Daoy (cell line): ENCODE measurements at places on chromosomes 2 and 18.

- no peak for DNase-seq
These were observed 14.8 kb downstream of the SERPINE2 start for GRCh38 chr2:224024270-224024669.

GRCh38 chr2:162989507-162989906, 150.9 kb upstream of the KCNH7 start:
- no peak for DNase-seq

- DNase-seq = no peak
These were observed 863.3 kb downstream of the CNTNAP5 start for GRCh38 chr2:124888431-124888830.

DNA sequence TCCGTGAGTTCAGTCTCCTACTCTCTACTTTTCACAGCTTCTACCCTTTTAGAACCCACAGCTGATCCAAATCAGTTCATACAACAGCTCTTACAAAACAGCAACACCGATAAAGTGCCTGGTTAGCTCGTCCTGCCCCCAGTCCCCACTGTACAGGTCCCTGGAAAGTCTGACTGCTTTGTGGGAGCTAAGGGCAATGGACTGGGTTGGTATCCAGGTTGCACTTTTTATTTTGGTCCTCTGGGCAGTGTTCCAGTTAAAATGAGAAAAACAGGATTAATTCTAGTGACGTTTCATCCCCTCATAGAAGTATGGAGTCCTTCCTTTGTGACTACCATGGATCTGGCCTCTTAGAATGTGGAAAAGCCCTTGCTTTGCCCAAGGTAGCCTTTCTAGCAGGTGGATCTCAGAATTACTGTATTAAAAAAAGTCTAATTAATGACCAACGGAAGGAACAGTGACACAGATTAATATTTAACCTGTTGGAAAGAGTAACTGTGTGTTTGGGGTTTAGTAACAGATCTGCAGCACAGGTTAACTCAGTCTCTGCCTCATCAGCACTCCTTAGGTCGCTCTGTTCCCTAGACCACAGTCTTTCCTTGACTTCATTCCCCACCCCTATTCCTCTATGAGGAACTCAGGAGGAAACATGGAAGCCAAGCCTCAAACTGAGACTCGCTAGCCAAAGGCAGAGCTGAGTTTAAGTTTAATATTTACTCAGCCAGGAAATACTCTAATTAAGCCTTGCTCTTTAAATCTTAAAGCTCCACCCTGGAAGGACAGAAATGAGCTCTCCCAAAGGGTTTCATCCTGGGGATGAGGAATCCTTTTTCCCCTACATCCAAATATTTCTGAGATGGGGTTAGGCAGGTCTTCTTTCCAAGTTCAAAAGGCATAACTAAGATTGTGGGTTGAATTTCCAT, 52.8 kb upstream of the ITGA6 start:
- DNase-seq = no peak

GRCh38 chr2:206996556-206997065, 57.3 kb downstream of the CPO start:
- no peak for DNase-seq

DNA sequence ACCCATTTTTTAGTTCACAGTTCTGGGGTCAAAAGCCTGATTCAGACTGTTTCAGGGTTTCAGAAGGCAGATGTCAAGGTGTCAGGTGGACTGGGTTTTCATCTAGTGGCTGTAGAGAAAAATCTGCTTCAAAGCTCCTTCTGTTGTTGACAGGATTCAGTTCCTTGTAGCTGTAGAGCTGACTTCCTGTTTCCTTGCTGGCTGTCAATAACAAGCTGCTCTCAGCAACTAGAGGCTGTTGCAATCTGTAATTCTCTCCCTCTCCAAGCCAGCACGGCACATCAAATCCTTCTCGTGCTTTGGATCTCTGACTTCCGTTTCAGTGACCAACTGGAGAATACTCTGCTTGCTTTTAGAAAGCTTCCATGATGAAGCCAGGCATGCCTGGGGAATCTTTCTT, 179.4 kb downstream of the DOK6 start:
- DNase-seq = no peak

- peak; percentile 37 for DNase-seq
These were observed 63.2 kb downstream of the GNAL start for GRCh38 chr18:11752116-11752911.

GRCh38 chr2:44531289-44531688, 169.5 kb downstream of the CAMKMT start:
- DNase-seq = no peak

GRCh38 chr2:136156411-136156810, 38.5 kb upstream of the CXCR4 start:
- DNase-seq = no peak
